ENCODE measurements at places on chromosomes 5 and 9.

DNA sequence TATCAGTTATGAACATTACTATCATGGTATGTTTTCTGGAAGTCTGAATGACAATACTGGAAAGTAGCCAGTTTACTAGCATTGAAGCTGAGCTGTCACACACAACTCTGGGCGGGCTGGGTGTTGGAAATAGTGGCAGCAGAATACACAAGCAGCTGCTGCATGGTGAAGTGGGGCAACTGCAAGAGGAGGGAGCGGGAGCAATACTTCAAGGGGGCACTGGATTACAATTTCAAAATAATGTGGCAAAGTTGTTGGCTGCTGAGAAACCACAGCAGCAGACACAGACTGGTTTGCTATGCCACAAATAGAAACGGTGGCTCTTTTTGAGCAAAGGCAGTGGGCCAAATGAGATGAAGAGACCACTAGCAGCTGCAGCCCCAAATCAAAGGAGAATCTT, 350.2 kb downstream of the KIAA0825 start:
- DNase-seq = no peak

DNA sequence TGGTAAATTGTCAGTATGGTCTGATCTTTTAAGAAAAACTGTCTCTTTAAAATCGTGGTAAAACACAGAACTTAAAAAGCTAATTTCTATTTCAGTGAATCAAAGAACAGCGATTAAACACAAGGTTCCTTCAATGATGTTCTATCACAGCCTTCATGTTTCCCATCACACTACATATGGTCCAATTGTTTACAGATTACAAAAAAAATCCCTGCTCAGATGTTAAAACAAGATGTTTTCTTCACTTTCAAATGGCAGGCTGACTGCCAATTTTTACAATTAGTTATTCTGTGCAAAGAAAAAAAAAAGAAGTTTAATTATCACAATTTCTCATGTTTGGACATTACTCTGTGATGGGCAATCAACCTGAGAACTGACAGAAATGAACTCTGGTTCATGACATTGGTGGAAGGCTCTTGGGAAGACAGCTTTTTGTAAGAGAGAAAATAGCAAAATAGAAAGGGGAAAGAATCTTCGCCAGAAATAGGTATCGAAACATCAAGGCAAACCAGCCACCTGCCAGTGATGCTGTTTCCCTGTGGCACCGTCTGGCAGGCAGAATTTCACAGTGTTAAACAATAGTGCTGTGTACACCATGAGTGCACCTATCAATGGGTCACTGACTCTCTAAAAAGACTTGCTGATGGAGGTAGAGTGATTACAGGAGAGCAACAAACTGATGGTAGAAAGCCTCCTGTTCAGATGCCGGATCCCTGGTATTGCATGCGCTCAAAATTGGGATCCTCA, 1020.0 kb upstream of the ARRDC3 start:
- DNase-seq = no peak

DNA sequence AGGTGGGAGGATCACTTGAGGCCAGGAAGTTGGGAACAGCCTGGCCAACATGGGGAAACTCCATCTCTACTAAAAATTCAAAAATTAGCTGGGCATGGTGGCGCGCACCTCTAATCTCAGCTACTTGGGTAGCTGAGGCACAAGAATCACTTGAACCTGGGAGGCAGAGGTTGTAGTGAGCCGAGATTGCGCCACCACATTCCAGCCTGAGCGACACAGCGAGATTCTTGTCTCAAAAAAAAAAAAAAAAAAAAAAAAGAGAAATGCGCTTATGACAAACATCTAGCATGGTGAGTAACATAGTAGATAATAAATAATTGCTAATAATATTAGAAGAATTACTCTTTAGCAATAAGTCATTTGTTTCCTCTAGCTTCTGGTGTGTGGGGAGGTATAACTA, 25.9 kb downstream of the RUSC2 start:
- DNase-seq = no peak

GRCh38 chr9:14399756-14400657, 86.1 kb upstream of the NFIB start:
- no peak for DNase-seq

DNA sequence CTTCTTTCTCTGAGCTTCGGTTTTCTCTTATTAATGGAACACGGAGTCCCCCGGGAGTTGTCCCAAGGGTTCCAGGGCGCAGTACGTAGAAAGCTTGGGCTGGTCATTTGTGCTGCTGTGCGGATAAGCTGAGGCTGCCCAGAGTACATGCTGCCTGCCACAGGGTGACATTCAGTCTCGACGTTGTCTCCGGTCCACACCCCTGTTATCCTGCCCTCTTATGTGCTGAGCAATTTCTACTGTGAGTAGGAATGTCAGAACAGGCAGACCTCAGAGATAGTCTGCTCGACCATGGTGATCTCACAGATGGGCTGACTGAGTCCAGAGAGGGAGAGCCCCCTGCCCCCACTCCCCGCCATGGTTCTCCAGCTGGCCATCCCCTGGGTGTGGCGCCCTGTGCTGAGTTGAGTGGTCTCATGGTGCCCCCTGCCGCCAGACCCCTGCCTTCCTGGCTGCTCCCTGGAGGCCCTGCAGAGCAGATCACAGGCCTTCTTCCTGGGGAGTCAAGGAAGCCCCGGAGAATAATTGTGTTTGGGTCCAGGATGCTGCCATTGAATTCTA, 124.0 kb downstream of the RGS3 start:
- no peak for DNase-seq

DNA sequence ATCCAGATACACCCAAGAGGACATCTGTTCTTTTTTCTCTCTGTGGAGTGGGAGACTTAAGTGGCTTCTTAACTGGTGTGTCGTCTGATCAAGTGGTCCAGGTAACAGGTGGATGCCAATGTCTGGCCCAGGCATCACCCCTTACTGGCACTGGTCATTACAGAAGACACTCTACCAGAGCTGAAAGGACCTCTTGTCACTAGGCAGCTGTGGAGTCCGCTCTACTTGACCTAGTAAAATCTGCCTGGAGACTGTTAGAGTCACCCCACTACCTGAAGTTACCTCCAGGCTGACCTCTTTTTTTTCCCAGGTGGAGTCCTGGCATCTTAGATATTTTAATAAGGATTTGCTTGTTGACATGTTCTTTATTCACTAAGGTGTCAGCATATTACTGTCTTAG, 22.5 kb downstream of the FXN start:
- no peak for DNase-seq

DNA sequence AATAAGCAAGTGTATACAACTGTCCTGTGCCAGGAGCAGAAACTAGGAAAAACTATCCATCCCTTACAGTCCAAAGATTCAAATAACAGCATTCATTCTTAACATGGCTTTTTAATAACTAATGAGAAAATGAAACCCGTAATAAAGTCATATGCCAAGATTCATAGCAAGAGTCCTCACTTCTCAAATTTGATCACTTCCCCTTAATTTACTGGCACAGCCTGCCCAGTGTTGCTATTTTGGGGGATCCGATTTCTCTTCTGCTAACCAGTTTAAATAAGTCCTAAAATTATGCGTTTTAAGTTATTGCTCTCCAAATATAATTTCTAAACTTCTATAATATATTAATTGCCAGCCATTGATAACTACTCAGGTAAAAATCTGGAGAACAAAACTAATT, 177.0 kb upstream of the PTGER4 start:
- DNase-seq = no peak

DNA sequence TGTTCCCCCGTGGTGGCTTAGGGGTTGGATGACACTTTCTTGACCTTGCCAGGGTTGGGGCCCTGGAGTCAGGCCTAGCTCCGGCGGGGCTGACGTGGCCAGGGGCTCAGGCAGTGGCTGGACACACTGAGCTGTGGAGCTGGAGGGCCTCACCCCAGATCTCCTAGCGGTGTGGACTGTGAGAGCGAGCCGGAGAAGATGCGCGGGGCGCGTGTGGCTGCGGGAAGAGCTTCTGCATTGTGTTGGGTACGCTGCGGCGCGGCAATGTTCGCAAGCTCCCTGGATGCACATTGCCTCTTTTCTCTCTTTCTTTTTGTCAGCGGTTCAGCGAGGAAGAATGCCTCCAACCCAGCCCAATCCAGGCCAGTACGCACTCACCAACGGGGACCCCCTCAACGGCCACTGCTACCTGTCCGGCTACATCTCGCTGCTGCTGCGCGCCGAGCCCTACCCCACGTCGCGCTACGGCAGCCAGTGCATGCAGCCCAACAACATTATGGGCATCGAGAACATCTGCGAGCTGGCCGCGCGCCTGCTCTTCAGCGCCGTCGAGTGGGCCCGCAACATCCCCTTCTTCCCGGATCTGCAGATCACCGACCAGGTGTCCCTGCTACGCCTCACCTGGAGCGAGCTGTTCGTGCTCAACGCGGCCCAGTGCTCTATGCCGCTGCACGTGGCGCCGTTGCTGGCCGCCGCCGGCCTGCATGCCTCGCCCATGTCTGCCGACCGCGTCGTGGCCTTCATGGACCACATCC, 4.8 kb downstream of the NR2F1 start:
- DNase-seq = no peak

GRCh38 chr9:97704345-97704677, 7.2 kb upstream of the XPA start:
- DNase-seq = no peak

- no peak for DNase-seq
These were observed 1004.1 kb upstream of the EDIL3 start for GRCh38 chr5:85388770-85389169.

DNA sequence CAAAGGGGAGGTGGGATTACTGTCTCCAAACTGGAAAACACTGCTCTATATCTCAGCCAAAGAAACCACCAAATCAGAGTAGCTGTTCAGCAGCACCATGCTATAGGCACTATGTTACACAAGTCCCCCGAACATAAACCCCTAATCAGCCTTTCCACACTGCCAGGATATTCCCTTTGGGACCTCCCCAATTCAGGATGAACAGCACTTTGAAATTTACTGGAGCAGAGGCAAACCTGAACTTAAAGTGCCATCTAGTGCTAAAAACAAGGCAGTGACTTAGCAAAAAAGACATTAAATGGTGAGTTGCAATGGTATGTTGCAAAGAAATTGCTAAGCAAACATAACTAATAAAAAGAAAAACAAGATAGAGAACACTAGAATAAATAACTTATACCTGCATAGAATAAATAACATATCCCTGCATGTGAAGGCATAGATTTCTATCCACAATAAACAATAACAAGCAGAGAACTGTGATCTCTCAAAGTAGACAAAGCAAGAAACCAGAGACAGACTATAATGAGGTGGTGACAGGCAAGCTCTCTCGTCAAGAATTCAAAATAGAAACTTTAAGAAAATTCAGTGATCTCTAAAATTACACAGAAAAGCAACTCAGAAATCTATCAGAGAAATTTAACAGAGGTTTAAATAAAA, 584.4 kb upstream of the ACO1 start:
- no peak for DNase-seq

DNA sequence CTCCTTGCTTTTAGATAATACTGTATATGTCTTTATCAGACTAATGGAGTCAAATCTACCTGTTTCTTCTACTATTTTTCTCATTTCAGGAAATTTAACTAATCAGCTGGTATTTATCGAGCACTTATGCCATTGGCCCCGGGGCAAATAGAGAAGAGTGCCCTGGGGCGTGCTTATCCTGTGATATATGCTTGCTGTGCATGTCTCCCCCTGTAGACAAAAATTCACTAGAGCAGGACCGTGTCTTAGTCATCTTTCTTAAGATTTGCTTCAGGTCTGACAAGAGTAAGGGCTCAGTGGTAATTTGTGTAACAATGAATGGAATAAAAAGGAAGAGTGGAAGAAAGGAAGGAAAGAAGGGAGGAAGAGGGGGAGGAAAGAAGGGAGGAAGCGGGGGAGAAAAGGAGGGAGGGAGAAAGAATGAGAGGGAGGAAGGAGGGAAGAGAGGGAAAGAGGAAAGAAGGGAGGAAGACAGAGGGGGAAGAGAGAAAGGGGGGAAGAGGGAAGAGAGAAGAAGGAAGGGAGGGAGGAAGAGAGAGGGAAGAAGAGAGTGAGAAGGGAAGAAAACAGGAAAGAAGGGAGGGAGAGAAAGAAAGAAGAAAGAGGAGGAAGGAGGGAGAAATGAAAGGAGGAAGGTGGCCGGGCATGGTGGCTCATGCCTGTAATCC, 295.7 kb upstream of the PANK3 start:
- DNase-seq = no peak

- DNase-seq = no peak
These were observed 22.1 kb downstream of the TRMO start for GRCh38 chr9:97900103-97900737.
